ENCODE measurements at places on chromosomes 16 and 17.
A peak's percentile ranks its signal among the peaks of the same experiment; 100 is the strongest.

DNA sequence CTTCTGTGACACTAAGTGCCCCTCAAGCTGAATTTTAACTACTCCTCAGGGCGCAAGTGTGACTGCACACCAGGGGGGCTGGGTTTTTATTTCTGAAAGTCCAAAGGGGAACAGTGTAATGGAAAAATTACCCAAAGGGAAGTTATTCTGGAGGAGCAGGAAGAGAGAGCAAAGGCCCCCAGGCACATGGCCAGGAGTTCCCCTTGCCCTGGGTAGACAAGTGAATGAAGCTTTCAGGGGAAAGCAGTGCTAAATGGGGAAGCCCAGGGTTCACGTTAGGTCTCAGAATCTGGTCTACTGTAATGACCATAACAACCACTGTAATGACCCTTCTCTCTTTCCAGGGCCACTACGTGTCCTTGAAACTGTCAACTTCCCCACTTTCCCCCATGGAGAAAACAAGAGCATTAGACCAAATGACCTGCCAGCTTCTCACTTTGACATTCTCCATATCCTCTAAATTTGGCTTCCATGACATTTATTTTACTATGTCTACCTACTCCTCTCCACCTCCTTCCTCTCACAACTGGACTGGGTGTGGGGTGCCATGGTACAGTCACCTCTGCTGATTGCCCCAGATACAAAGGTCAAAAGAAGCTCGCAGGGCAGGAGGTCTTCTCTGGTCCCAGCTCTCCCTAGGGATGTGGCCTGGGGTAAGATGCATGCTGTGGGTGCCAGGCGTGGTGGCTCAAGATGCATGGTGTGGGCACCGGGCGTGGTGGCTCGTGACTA is 34.1 kb upstream of the MMP2 start:
- no peak for DNase-seq

DNA sequence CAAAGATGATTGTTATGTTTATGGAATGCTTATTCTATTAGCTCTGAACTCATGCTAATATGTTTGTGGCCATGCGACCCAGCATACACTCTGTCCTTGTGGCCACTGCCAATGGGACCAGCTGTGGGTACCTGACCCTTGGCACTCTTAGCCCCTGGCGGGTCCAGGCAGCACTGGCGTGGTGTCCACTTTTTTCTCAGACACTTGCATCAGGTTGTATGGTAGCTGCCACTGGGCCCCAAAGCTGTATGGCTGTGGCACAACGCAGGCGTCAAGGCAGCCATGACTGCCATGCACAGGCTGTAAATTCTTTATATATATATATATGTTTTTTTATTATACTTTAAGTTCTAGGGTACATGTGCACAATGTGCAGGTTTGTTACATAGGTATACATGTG is 12.2 kb upstream of the WNT9B start:
- no peak for DNase-seq

DNA sequence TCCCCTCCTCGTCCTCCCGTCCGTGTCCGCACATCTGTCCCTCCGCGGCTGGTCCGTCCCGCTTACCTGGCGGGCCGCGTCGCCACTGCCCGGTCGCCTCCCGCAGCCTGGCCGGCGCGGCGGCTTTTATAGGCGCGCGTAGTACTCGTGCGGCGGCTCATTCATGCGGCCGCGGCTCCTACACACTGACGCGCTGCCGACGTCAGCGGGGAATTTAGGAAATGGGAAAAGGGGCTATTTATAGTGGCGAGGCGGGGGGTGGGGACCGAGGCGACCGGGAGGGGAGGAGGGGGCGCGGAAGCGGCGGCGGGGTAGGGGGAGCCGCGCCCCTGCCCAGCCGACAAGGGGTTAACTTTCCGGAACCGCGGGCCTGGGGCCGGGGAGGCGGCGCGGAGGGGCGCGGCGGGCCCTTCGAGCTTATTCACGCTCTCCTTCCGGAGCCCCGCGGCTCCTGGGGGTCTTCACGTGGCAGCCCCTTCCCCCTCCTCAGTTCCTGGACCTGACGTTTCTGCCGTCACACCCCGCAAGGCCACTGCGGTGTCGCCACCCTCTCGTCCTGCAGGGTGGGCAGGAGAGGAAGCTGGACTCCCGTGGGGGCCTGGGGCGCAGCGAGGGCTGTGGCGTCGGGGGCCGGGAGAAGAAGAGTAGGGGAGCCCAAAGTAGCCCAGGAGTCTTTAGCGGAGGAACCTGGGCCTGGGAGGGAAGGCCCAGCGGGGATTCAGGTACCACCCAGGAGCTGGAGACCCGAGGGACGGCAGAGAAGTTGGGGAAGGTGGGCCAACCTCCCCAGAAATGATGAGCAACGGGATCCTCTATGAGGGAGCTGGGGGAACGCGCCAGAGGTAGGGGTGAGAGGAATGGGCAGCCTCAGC is 3.6 kb upstream of the HIC1 start:
- DNase-seq, result no peak

DNA sequence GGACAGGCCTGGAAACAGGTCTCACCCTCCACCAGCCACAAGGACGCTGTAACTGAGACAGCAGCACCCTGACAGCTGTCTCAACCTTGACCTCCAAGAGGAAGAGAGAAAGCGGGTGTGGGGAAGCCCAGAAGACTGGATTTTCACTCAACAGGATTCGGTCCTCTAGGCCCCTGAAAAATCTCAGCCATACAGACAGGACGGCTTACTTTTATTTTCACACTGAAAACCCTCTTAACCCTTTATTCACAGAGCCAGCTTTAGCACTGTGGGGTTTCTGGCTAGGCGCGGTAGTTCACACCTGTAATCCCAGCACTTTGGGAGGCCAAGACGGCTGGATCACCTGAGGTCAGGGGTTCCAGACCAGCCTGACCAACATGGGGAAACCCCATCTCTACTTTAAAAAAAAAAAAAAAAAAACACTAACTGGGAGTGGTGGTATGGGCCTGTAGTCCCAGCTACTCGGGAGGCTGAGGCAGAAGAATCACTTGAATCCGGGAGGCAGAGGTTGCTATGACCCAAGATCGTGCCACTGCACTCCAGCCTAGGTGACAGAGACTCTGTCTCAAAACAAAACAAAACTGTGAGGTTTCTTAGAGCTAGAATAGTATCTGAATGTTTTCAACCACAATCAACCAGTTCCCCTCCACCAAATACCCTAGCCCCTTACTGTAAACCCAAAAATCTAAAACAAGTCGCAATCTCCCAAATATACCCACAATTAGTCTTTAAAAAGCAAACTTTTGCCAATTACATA is 5.3 kb downstream of the ANKRD11 start:
- no peak for DNase-seq

DNA sequence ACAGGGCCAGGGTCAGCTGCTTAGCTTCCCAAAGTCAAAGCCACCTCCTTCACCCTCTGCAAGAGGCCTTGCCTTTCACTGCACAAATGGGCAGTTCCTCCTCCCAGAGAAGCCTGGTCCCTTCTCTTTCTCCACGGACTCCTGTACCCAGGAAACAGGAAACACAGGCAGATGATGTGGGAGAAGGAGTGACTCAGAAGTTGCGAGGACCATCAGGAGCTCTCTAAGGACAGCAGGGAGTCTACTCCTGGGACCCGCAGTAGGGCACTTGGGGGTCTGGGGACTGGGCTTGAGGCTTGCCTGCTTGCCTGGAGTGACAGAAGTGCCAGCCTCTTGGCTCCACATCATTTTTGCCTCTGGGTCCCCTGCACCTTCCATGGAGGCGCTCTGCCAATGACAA is 47.4 kb upstream of the KSR1 start:
- DNase-seq, result no peak

GRCh38 chr17:76276461-76277299 is 11.5 kb downstream of the UBALD2 start:
- DNase-seq, result no peak

- DNase-seq, result no peak
Observed at GRCh38 chr17:42937712-42938596, 26.3 kb downstream of the AARSD1 start.

- DNase-seq, result no peak
Observed at GRCh38 chr17:30947796-30948195, 23.0 kb upstream of the RNF135 start.

- DNase-seq, result peak; percentile 41
Observed at GRCh38 chr16:81006211-81006812, 373 bp downstream of the CMC2 start.

DNA sequence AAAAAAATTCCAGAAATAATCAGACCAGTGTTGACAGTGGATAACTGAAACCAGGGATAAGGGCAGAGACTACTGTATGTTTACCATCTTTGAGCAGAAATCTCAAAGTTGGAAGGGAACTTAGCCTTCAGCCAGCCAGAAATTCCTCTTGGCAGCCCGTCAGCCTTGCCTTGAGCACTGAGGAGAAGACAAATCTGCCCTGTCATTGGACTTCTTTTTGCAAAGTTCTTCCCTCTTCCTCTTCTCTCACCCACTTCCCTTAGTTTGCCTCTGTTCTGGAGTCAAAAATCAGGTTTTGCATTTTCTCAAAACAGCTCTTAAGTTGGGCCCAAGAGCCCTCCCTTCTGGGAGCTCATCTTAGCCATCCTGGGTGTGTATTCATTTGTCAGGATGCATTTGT is 6.2 kb downstream of the TUFM start:
- DNase-seq, result no peak

- DNase-seq, result no peak
Observed at GRCh38 chr17:13940858-13941665, 128.2 kb upstream of the COX10 start.

GRCh38 chr17:50681263-50682200 is 26.2 kb downstream of the ANKRD40 start:
- no peak for DNase-seq

DNA sequence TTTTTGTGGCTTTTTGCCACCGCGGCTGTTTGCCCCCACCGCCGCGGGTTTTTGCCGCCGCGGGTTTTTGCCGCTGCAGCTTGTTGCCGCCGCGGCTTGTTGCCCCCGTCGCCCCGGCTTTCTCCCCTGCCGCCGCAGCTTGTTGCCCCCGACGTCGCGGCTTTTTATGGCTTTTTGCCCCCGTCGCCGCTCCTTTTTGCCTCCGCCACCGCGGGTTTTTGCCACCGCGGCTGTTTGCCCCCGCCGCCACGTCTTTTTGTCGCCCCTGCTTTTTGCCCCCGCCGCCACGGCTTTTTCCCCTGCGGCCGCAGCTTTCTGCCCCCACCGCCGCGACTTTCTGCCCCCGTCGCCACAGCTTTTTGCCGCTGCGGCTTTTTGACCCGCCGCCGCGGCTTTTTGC is 149.5 kb downstream of the KCNJ18 start:
- no peak for DNase-seq

DNA sequence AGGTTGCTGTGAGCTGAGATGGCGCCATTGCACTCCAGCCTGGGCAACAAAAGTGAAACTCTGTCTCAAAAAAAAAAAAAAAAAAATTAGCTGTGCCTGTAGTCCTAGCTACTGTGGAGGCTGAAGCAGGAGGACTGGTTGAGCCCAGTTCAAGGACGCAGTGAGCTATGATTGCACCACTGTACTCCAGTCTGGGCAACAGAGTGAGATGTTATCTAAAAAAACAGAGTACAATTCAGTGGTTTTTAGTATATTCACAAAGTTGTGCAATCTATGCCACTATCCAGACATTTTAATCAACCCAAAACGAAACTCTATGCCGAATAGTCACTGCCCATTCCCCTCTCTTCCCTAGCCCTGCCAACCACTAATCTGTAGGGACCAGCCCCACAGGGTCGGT is 25.1 kb downstream of the C16orf54 start:
- DNase-seq, result no peak

GRCh38 chr16:31880322-31880979 is 6.8 kb downstream of the ZNF267 start:
- no peak for DNase-seq

DNA sequence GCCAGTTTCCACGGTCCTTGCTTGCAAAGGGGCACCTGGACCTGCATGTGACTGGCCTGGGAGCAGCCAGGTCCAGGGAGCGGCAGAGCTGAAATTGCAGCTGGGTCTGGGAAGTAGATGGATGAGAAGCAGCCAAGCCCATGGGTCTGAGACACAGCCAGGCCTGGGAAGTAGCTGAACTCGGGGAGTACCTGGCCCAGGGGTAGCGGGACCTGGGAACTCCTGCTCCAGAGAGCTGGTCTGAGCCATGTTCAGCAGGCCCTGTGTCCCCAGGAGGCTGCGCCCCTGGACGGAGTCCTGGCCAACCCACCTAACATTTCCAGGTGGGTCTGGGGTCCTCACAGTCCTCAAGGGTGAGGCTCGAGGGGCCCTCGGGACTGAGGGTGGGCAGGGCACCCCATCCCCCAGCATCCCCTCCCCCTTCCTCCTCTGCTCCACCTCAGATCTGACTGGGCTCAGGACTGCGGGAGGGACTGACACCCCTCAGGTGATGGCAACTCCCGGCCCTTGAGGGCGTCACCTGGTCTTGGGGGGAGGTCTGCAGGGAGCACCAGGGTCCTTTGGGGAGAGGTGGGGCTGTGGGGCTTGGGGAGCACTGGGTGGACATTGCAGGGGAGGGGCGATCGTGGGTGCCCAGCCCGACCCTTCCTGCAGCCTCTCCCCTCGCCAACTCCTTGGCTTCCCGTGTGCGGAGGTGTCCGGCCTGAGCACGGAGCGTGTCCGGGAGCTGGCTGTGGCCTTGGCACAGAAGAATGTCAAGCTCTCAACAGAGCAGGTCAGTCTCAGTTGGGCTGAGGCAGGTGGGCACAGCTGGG is 3.0 kb downstream of the MSLN start:
- DNase-seq, result no peak

DNA sequence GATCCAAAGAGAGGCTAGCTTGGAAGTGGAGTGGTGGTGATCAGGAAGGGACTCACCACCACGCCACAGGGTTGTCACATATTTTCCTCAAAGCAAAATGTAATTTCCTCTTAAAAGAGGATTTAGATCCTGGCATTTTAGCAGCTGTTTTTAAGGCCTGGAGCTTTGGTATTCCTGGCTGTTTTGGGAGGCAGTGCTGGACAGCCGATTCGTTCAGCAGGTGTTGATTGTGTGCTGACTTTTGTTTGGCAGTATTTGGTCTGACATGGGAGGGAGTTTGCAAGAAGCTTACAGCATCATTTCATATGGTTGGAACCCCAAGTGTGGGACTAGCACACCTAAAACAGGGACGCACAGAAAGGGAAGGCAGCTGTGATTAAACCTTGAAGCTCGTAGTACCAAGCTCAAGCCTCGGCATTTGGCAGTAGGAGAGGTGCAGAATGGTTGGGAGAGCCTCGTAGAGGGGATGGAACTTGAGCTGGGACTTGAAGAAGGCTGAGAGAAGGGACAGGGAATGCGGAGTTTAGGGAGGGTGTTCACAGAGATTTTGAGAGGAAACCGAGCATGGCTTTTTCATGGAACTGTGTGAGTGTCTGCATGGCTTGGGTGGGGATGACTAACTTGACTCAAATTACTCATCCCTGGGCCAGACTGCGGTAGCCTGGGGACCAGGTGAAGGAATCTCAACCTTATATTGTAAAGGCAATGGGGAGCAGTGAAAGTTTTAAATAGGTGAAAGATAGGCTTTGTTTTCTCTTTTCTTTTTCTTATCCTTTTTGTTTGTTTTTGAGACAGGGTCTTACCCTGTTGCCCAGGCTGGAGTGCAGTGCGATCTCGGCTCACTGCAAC is 52.3 kb downstream of the RPTOR start:
- DNase-seq, result no peak

All from stimulated activated CD4-positive, alpha-beta T cell treated with anti-CD3 and anti-CD28 coated beads, Interleukin-12 subunit alpha, Interleukin-12 subunit beta, amount 100 ng/mL, for 24 hours (primary cell).